Suppressor macrophage (primary cell): ENCODE measurements at places on chromosomes 13 and 19.

DNA sequence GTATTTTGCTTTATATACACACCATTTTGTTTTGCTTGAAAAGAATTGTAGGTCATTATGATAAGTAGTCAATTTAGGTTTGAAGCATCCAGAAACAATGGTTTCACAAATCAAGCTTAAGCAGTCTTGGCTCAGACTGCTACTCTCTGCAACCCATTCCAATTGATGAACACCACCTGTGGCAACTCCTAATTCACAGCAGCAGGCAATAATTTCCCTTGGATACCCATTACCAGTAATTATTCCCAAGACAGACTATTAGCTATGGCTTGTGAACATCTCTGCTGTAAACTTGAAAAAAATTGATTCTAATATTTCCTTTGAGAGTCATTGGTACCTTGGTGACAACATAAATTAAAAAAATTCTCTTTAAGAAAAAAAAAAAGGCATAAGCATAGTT is 299.3 kb upstream of the SLITRK6 start:
- no peak for DNase-seq

DNA sequence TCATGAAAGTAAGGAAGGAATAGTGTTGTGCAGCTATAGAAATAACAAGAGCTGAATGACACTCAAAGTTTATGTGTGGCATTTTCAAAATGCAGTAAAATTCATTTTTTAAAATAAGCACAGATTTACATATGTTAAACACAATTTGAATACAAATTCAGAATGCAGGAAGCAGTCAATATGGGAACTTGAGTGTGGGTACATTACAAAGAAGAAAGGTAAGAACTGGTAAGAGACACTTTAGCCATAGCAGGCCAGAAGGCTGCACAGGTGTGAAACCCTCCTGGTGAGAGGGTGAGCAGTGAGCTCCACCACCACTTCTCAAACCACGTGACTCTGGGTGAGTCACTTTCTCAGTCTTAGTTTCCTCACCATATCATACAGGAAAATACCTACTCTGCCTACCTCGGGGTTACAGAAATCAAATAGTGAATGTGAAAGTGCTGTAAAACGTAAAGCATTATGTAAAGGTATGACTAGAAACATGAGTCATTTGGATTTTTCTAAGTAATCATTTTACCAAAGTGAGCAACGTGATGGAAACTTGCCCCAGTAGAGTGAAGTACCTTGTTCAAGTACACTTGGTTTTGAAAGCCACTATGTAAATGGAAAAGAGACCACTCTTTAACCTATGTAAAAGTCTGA is 40.5 kb downstream of the USP12 start:
- DNase-seq = peak; percentile 31

GRCh38 chr19:16851031-16851712 is 22.0 kb downstream of the SIN3B start:
- no peak for DNase-seq

DNA sequence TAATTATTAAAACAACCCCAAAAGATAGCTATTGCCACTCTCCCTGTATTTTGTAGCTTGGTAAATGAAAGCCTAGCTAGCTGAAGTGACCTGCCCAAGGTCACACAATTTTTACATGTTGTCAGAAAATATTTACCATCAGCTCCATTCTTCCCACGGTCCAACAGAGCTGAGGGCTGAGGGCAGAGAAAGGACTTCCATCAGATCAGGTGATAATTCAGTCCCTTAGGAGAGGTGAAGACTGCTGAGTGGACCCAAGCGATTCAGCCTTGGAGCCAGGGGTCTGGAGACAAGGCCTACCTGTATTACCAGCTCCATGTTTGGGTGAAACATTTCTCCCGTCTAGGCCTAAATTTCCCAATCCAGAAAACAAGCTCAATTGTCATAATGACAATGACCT is 149.5 kb upstream of the TSHZ3 start:
- no peak for DNase-seq

- DNase-seq = no peak
These were observed 123.5 kb downstream of the CRYL1 start for GRCh38 chr13:20401931-20402856.

GRCh38 chr13:40992678-40993518 is 26.2 kb downstream of the ELF1 start:
- no peak for DNase-seq

GRCh38 chr13:111491659-111492058 is 171.2 kb downstream of the TEX29 start:
- DNase-seq = no peak

DNA sequence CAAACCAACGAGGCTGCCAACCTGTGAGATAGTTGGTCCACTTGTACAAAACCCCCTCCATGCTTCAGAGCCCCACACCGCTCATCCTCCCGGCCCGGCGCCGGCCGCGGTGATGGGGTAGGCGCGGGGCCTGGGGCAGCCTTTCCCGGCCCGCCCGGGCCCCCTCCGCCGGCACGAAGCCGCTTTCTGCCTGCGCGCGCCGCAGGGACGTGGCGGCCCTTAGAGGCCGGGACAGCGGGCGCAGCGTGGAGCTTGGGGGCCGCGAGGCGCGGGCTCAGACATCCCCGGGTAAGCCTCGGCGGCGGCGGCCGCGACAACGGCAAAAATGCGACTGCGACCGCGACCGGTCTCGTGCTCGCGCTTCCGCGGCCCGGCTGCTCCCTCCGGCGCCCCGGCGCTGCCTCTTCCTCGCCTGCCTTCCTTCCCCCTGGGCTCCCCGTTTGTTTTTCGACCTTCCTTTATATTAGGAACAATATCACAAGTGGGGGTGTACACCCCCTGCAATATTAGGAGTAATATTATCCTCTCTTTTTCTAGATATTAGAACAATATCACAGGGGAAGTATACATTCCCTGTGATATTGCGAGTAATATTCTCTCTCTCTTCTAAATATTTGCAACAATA is 53.9 kb upstream of the CEACAM21 start:
- peak; percentile 49 for DNase-seq

- peak; percentile 58 for DNase-seq
These were observed 1.3 kb upstream of the HNRNPL start for GRCh38 chr19:38850976-38851621.

- DNase-seq = no peak
These were observed 332.2 kb downstream of the TEX29 start for GRCh38 chr13:111652676-111653075.

GRCh38 chr13:74032325-74032724 is 101.9 kb downstream of the KLF12 start:
- no peak for DNase-seq

DNA sequence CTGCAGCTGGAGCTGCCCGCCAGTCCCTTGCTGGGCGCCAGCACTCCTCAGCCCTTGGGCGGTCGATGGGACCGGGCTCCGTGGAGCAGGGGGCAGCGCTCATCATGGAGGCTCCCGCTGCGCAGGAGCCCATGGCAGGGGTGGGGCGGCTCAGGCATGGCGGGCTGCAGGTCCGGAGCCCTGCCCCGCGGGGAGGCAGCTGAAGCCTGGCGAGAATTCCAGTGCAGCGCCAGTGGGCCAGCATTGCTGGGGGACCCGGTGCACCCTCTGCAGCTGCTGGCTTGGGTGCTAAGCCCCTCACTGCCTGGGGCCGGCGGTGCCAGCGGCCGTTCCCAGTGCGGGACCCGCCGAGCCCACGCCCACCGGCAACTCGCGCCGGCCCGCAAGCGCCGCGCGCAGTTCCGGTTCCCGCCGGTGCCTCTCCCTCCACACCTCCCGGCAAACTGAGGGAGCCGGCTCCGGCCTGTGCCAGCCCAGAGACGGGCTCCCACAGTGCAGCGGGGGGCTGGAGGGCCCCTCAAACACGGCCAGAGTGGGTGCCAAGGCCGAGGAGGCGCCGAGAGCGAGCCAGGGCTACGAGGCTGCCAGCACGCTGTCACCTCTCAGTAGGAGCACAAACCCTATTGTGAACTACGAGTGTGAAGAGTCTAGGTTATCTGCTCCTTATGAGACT is 687.1 kb downstream of the PCDH17 start:
- no peak for DNase-seq

GRCh38 chr19:55096061-55096701 is 20.5 kb downstream of the EPS8L1 start:
- no peak for DNase-seq
